CD8-positive, alpha-beta memory T cell (primary cell): ENCODE measurements at places on chromosomes 13 and 19.

GRCh38 chr13:24502533-24503378 lies 9.8 kb downstream of the PARP4 start:
- DNase-seq: no peak
- H3K4me1 ChIP-seq: no peaks in the 10 kb centered on the region
- no peak overlapping the region for H3K27ac ChIP-seq

- no peaks in the 10 kb centered on the region for H3K36me3 ChIP-seq
- DNase-seq: no peak
- no peaks in the 10 kb centered on the region for H3K4me1 ChIP-seq
- H3K27me3 ChIP-seq: no peaks in the 10 kb centered on the region
- no peak overlapping the region for H3K4me3 ChIP-seq
Measured at GRCh38 chr13:108427355-108427754, 157.8 kb downstream of the TNFSF13B start.

DNA sequence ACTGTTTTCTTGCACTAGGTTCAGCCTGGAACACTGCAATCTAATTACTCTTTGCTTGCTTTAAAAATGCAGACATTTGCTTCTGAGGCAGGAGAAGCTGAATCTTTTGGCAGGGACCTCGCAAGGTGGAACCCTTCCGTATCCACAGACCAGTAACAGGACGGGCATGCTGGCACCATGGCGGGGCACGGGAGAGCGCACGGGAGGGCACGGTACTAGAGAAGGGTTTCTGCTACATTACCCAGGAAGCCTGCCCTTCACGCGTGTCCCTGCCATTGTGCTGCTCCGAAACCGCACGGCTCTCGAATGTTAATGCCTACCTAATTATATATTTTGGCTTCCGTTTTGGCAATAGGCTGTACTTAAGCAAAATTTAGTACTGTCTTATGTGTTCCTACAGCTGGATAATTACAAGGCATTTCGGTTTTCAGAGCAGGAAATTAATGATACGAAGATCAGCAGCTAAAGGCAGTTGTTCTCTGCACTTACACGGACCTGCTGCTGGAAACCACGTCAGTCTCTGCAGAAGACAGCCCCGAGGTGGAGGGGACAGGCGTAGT lies 430.4 kb downstream of the IRS2 start:
- no peaks in the 10 kb centered on the region for H3K27me3 ChIP-seq
- H3K27ac ChIP-seq: no peak overlapping the region
- no peak overlapping the region for H3K4me3 ChIP-seq

DNA sequence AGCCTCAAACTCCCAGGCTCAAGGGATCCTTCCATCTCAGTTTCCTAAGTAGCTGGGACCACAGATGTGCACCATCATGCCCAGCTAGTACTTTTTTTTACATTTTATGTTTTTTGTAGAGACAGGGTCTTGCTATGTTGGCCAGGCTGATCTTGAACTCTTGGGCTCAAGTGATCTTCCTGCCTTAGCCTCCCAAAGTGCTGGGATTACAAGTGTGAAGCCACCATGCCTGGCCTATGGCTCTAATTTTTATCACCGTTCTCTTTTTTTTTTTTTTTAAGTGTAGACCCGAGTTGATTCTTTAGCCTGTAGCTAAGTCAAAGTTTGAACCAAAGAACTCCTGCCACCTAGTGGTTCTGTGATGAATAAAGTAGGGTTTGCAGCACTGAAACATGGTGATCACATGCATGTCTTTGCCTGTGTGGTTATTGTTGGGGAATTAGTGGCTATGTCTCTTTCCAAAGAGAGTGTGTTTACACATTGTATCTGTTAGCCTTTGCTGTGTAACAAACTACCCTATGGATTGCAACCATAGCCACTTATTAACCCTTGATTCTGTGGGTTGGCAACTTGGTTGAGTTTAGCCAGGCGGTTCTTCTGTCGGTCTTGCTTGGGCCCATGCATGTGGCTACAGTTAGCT lies 11.6 kb downstream of the NFILZ start:
- H3K27me3 ChIP-seq: no peaks in the 10 kb centered on the region
- H3K36me3 ChIP-seq: no peaks in the 10 kb centered on the region
- DNase-seq: no peak
- H3K4me3 ChIP-seq: no peak overlapping the region

DNA sequence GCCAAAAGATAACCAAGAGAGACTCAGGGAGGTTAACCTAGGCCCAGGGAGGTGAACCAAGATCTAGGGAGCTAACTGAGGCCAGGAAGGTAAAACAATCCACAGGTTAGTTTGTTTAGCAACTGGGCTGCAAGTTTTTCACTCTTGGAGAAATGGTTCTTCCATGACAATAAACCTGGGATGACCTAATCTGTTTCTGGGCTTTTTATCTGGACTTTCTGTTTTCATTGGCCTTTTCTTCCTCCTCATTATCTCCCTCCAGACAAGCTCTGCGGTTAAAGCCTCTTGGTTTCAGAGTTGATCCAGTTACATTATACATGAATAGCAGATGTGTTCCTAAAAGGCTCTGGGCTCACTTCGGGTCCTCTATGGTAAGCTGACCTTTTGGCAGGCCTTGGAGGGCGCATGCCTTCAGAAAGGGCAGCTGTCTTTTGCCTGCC lies 44.2 kb downstream of the PCDH8 start:
- H3K27ac ChIP-seq: no peak overlapping the region
- H3K4me1 ChIP-seq: no peaks in the 10 kb centered on the region
- no peak for DNase-seq
- H3K27me3 ChIP-seq: no peaks in the 10 kb centered on the region
- no peak overlapping the region for H3K4me3 ChIP-seq

DNA sequence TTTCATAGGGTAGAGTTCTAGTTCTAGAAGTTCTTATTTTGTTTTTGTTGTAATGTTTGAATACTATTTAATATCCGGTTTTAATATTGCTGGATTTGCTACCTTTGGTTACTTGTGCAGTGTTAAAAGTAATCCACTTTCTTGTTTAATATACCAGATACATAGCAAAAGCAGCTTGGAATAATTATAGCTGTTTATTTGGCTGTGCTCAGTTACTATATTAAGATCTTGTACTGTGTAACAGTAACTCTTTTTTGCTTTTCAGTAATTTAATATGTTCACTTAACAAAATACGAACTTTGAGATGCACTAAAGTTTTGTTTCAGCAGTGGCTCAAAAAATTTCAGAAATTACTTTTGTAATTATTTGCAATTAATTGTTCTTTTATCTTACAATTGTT lies 50.9 kb downstream of the AKAP11 start:
- H3K4me3 ChIP-seq: no peak overlapping the region
- H3K4me1 ChIP-seq: peaks cover 5% of the 10 kb centered on the region
- DNase-seq: no peak
- no peaks in the 10 kb centered on the region for H3K36me3 ChIP-seq
- H3K27me3 ChIP-seq: no peaks in the 10 kb centered on the region
- no peak overlapping the region for H3K27ac ChIP-seq

DNA sequence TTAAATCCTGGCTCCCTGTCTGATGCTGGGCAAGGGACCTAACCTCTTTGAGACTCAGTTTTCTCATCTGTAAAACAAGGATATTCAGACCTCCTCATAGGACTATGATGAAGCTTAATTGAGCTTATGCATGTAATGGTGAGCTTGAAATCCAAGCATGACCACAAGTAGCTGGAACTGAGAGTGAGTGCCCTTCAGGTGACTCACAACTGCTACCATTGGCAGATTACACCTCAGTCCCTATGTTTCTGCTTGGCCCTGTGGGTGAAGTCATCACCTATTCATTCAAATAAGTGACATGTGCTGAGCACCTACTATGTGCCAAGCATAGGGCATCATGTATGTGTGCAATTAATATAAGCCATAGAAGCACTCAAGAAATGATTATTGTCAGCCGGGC lies 25.7 kb downstream of the NOVA2 start:
- no peaks in the 10 kb centered on the region for H3K36me3 ChIP-seq
- peaks cover 8% of the 10 kb centered on the region for H3K4me1 ChIP-seq
- peaks cover 9% of the 10 kb centered on the region for H3K27me3 ChIP-seq
- no peak overlapping the region for H3K27ac ChIP-seq

DNA sequence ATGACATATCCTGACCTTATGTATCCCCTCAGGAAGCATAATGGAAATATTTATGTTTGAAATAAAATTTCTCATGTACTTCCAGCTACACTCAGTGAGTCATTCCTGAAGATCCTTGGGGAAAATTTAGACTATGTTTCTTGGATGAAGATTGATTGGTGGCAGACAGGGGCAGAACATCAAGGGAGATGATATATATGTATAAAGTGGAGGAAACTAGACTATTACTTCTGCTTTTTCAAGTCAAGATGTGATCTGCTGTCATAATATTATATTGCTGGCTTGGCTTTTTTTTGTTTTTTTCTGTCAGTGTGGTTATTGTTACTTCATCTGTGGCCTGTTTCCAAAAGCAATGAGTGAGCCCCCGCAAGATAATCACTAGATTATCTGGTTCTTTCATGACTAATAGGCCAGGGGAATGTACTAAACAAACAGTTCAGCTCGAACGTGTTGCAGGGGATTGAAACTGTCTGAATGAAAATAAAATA lies 87.2 kb upstream of the TNFSF11 start:
- no peak overlapping the region for H3K4me3 ChIP-seq
- H3K27ac ChIP-seq: no peak overlapping the region
- no peaks in the 10 kb centered on the region for H3K4me1 ChIP-seq
- no peaks in the 10 kb centered on the region for H3K36me3 ChIP-seq

DNA sequence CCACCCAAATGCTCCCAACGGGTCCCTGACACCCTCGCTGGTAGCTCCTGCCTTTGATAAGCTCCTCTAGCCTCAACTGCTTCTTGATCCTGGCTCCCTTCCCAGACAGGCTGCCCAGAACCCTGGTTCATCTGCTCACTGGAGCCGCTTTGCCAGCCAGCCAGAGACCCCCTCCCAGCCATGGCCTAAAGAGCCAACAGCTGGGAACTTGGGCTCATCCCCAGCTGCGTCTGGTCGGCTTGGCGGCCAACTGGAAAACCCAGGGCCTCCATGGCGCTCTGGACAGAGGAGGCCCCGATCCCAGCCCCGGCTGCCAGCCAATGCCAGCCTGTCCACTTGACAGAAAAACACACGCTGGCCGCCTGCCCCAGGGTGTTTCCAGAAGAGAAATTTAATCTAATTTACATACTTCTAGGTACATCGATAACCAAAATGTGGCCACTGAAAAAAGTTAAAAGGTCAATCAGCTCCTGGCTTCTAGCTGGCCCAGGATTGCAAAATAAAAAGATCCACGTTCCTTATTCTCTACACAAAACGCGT lies 3.0 kb upstream of the AKAP8L start:
- peaks cover 21% of the 10 kb centered on the region for H3K4me1 ChIP-seq
- H3K4me3 ChIP-seq: no peak overlapping the region
- no peaks in the 10 kb centered on the region for H3K27me3 ChIP-seq
- DNase-seq: no peak
- H3K27ac ChIP-seq: no peak overlapping the region

GRCh38 chr19:58556622-58557220 lies 1.7 kb downstream of the UBE2M start:
- H3K4me3 ChIP-seq: peak overlapping the region; percentile 69
- H3K27me3 ChIP-seq: no peaks in the 10 kb centered on the region
- H3K4me1 ChIP-seq: peaks cover 53% of the 10 kb centered on the region
- peaks cover 23% of the 10 kb centered on the region for H3K36me3 ChIP-seq
- no peak for DNase-seq

GRCh38 chr19:1815605-1816529 lies 3.8 kb upstream of the ATP8B3 start:
- H3K4me1 ChIP-seq: peaks cover 12% of the 10 kb centered on the region
- H3K27ac ChIP-seq: no peak overlapping the region
- no peak overlapping the region for H3K4me3 ChIP-seq
- DNase-seq: no peak

DNA sequence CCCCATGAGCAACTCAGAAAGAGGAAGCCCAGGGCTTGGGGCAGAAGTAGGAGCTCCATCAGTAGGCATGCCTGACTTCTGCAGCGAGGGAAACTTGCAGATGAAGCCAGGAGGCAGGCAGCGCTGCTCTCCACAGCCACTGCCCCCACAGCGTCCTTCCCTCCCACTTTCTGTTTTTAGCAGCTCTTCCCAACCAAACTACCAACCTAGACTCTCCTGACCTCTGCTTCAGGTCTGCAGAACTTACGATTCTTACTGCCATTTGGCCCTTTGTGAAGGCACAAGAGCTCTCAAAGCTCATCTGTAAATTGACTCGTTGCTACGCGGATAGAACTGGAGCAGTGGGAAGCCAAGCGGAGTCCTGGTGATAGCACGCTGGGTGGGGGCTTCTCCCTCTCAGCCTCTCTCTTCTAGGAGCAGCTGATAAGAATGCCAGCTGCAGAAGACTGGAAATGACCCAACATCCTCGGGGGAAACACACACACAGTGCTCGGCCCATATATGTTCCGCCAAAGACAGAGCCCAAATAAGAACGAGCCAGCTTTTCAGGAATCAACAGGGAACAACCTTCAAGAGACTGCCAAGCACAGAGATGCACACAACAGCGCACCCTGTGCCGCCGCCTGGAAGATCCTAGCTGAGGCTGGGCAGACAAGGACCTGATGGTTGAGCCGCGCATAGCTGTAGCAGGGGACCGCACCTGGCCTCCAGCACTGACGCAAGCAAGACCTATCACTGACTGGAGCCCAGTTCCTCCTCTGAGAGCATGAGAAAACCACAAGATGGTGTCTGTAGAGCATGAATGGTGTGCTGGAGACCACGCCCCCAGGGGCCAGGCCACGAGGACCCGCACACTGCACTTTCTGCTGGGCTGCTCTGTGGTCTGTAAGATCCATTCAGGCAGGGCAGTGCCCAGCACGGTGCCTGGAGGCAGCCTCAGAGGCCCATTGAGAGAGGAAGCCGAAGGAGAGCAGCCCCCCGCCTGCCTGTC lies 15.9 kb upstream of the SLC35E1 start:
- no peaks in the 10 kb centered on the region for H3K27me3 ChIP-seq
- peaks cover 74% of the 10 kb centered on the region for H3K4me1 ChIP-seq
- H3K36me3 ChIP-seq: no peaks in the 10 kb centered on the region

DNA sequence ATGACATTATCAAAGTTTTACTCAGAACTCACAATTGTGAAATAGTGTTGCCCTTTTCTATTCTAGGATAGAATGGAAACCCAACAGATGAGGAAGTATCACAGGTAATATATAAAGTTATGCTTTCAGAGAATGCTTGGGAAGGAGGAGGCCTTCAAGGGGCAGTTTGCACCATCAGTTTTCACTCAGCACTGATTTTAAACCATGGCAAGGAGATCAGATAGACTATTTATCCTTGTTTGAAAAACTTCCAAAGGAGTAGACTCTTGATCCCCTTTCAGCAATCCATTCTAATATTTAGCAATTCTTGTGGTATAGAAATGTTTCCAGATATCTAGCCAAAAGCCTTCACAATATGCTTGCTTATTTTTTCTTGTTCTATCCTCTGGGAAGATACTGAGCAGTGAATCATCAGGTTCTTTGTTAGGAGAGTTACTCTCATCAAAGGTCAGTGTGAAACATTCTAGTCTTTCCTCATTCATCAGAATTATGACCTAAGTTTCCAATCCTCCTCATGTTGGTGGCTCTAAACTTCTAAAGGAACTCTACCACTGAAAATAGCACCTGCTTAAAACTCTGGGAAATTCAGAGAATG lies 3.8 kb downstream of the GPC6 start:
- no peaks in the 10 kb centered on the region for H3K36me3 ChIP-seq
- DNase-seq: no peak
- no peaks in the 10 kb centered on the region for H3K4me1 ChIP-seq
- H3K4me3 ChIP-seq: no peak overlapping the region

DNA sequence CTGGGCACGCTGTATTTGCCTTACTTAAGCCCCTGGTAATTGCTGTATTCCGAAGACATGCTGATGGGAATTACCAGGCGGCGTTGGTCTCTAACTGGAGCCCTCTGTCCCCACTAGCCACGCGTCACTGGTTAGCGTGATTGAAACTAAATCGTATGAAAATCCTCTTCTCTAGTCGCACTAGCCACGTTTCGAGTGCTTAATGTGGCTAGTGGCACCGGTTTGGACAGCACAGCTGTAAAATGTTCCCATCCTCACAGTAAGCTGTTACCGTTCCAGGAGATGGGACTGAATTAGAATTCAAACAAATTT lies 676 bp downstream of the BRCA2 start:
- peak overlapping the region; percentile 100 for H3K27ac ChIP-seq
- H3K4me1 ChIP-seq: peaks cover 13% of the 10 kb centered on the region
- no peaks in the 10 kb centered on the region for H3K27me3 ChIP-seq
- no peak for DNase-seq
- H3K36me3 ChIP-seq: no peaks in the 10 kb centered on the region
